ENCODE measurements at places on chromosomes 13 and 19.

- DNase-seq: no peak
Measured at GRCh38 chr13:48181482-48182145, 51.4 kb upstream of the ITM2B start.

GRCh38 chr13:30088312-30088855 lies 219.0 kb downstream of the KATNAL1 start:
- DNase-seq: no peak

GRCh38 chr13:110593430-110594130 lies 21.8 kb upstream of the NAXD start:
- DNase-seq: peak; percentile 18

DNA sequence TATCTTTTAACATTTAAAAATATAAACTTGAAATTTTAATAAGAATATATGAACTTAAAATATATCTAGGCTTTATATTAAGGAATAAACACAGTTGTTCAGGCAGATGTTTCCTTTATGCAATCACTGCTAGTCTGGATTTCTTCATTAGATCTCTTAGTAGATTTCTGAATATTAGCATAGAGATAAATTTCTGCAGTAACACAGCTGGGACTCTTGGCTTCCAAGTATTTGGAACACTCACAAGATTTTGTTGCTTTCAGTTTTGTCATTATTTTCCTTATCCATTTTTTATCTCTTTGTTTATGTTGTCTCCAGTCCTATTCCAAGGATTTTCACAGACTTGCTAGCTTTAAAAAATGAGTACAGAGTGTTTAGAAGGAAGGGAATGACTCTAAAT lies 857.1 kb downstream of the GPC5 start:
- DNase-seq: no peak

GRCh38 chr19:35960432-35960972 lies 24.3 kb downstream of the LRFN3 start:
- DNase-seq: no peak

DNA sequence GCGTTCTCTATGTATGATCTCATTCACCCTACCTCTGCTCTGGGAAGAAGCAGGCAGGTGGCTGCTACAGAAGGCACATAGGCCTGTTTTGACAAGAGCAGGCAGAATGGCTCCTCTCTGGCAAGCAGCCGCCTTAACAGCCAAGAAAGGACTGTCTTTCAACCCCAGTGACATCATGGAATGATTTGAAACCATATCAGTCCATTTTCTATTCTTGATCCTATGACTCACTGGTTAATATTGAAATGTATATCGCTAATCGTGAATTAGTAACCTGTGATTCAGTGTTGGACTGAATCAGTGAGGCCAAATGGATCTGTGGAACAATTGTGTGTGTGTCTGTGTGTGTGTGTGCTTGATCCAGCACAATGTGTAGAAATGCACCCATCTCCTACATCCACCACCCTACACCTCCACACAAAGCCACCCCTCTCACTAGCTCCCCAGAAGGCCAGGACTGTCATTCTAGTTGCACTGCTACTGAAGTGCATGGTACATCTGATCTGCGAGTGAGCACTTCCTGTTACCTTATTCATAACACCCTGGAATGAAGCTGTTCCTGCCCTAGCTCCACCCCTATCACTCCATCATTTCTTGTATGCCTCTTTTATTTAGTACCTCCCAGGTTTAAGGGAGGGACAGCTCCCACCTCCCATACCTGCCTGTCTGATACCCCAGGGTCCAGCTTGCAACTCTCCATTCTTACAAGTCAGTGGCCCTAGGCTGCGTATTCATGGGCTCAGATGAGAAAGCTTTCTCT lies 460.0 kb downstream of the FOXO1 start:
- DNase-seq: peak; percentile 63

GRCh38 chr13:60139272-60139671 lies 24.5 kb downstream of the DIAPH3 start:
- DNase-seq: no peak

- DNase-seq: no peak
Measured at GRCh38 chr13:98370261-98370660, 193.2 kb upstream of the RNF113B start.

- no peak for DNase-seq
Measured at GRCh38 chr13:112118451-112119064, 51.6 kb downstream of the SOX1 start.

DNA sequence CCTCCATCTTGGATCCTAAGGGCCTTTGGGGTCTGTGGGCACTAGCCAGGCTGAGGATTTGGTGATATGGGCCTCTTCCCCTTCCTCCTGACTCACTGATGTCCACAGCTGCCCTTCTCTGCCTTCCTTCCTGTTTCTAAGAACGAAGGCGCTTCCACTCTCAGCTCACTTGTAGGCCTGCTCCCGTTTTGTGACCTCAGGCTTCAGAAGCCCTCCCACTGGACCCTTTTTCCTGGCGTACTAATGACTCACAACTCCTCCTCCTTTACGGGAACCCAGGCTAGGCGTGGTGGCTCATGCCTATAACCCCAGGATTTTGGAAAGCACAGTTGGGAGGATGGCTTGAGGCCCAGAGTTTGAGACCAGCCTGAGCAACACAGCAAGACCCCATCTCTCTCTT lies 55.6 kb downstream of the TMED1 start:
- DNase-seq: no peak

DNA sequence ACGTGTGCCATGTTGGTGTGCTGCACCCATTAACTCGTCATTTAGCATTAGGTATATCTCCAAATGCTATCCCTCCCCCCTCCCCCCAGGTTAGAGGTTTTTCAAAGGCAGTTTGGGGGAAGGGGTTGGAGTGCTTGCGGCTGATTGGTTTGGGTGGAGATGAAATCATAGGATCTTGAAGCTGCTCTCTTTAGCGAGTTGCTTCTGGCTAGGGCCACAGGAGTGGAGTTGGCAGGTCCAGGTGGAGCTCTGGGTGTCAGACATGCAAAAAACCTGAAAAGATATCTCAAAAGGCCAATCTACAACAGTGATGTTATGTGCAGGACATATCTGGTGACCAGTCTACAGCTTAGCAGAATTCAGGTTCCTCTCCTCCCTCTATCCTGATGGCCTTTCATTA lies 32.6 kb upstream of the CXCL17 start:
- DNase-seq: no peak

GRCh38 chr13:25874064-25874737 lies 177.6 kb downstream of the SHISA2 start:
- DNase-seq: no peak

GRCh38 chr13:97255515-97256021 lies 33.4 kb downstream of the MBNL2 start:
- no peak for DNase-seq

DNA sequence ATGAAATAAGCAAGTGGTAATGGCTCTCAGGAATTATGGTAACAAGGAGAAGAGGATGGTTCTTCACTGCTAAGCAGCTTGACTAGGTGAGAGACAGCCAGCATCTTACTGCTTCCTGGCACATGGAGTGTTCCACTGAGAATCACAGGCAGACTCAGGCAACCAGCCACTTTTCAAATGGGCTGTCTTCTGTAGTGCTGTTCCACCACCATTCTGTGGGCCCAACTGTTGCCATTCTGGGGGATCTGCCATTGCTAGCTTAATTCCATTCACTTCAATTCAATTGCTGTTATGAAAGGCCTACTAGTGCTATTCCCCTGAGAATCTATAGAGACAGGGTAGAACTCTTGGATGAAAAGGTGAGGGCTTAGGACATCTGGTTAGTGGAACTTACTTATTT lies 341.9 kb downstream of the KCNRG start:
- DNase-seq: no peak

GRCh38 chr13:31538067-31539042 lies 201.0 kb upstream of the RXFP2 start:
- no peak for DNase-seq

DNA sequence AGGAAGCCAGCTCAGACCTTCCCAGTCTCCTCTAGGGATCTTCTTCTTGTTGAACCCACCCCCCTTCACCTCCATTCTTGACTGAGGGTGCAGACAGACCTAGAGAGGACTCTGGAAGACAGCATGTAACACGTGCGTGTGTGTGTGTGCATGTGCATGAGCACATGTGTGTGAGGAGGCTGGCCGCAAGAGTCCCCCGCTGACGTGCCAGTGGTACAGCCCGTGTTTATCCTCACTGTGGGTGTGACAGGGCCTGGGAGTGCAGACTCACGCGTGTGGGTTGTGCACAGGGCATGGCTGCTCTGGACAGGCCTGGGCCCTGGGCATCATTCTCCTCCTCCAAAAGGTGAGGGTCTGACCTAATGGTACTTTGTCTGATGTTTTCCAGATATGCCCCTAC lies 26.3 kb downstream of the LYL1 start:
- no peak for DNase-seq

DNA sequence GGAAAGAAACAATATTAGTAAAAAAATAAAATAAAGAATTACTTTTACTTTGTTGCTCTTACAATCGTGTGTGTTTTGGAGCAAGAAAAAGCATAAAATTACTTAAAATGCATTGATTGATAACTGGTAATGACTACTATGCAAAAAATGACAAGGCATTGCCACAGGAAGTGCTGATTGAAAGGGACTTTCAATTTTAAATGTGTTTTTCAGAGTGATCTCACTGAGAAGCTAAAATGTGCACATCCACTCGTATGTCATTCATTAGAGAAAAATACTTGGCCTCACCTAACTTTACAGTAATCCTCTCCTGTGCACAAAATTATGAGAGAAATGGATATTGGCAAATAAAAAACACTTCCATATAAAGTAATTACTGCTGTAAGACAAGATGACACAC lies 934.9 kb downstream of the SLITRK6 start:
- DNase-seq: no peak

GRCh38 chr19:6021878-6022569 lies 44.1 kb upstream of the RANBP3 start:
- DNase-seq: peak; percentile 86

DNA sequence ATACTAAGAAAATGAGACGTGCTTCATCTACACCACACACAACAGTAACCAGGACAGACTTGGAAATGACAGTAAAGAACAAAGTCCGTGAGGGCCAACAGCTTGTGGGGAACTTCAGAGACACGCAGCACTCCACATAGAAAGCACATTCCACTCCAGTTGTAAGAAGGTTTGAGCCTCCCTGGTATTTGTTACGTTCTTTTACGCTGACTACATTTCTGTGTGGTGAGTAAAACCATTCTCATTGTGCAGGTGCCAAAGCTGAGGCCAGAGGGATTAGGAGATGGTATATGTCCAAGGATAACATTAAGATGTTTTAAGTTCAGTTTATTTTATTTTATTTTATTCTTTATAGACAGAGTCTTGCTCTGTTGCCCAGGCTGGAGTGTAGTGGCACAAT lies 1189.9 kb downstream of the UQCRFS1 start:
- no peak for DNase-seq

DNA sequence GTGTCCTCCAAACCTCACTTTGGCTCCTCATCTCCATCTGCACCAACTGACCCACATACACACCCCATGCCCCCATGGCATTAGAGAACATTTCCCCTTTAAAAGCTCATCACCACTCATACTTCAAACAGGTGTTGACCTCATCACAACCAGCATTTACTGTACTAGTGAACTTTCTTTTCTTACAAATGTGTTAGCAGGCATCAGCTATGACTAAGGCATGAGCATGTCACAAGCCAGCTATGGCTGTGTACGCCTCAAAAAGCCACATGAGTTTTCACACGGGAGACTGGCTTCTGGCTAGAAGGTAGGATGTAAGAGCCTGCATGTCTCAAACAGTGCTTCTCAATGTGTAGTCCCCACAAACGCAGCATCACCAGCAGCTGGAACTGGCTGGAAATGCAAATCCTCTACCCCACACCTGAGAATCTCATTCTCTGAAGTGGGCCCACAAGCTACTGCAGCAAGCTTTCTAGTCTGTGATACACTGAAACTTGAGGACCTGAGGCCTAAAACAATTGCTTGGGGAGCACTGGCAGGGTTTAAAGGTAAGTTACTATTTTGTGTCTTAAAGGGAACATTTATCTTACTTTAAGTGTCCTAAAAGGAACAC lies 66.8 kb downstream of the TUBGCP3 start:
- no peak for DNase-seq

- DNase-seq: peak; percentile 43
Measured at GRCh38 chr19:17766543-17767131, 15.4 kb downstream of the FCHO1 start.

- DNase-seq: peak; percentile 40
Measured at GRCh38 chr19:41356984-41357739, 3.4 kb upstream of the TGFB1 start.

- DNase-seq: no peak
Measured at GRCh38 chr19:48292798-48293197, 22.9 kb downstream of the ZNF114 start.

DNA sequence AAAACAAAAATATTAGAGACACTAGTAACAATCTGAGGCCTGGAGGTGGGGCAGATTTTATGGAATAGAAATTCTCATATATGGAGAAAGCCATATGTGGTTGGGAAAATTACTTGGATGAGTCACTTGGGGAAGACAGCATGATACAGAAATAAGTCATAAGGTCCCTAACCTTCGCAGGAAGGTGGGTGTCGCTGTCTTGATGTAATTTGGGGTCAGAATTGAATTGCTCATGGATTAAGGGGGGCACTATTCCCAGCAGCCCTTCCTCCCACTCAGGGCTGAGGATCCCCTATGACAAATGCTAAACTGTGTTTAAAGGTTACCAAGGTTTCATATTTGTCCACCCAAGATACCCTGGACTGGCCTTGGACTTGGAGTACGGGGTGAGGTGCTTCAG lies 5.0 kb downstream of the RDH8 start:
- no peak for DNase-seq

GRCh38 chr13:112244061-112244460 lies 132.1 kb upstream of the SPACA7 start:
- DNase-seq: no peak

DNA sequence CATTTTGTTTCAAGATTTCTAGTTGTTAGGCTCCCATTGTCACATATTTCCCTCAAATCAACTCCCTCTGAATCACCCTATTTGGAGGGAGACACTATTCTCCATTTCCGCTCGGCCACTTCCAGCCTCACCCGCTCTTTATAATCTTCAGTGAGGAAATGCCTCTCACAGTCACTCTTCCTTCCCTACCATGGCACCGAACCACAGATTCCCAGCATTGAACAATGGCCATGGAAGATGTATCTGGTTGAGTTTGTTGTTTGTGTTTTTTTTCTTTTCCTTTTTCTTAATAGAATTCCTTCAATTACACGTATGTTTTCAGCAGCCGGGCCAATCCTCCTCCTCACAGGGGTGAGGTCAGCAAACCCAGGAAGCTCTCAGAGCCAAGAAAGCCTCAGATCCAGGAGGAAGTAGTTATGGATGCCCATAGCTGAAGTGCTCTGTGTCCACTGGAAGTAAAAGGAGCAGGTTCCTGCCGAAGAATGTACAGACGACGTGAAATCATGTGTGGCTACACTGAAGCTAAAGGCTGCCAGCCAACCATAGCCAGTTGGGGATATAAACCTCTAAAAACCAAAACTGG lies 472.1 kb downstream of the FOXO1 start:
- DNase-seq: no peak

GRCh38 chr13:46749951-46750350 lies 47.0 kb downstream of the ESD start:
- DNase-seq: no peak

- DNase-seq: no peak
Measured at GRCh38 chr13:23673867-23674605, 103.8 kb downstream of the TNFRSF19 start.

- no peak for DNase-seq
Measured at GRCh38 chr19:8517551-8518442, 3.8 kb upstream of the ZNF414 start.

- no peak for DNase-seq
Measured at GRCh38 chr13:101945435-101945834, 456.4 kb downstream of the FGF14 start.

- no peak for DNase-seq
Measured at GRCh38 chr19:49665036-49665350, 664 bp downstream of the IRF3 start.

Measured in stimulated activated CD4-positive, alpha-beta T cell treated with anti-CD3 and anti-CD28 coated beads, Interleukin-15, amount 100 ng/mL, for 24 hours (primary cell).